LHCN-M2 (cell line): ENCODE measurements at places on chromosomes 6 and 20.

- DNase-seq: no peak
Measured at GRCh38 chr20:5180933-5181332, 54.1 kb downstream of the CDS2 start.

- DNase-seq: no peak
Measured at GRCh38 chr6:45877970-45878590, 137.6 kb downstream of the CLIC5 start.

DNA sequence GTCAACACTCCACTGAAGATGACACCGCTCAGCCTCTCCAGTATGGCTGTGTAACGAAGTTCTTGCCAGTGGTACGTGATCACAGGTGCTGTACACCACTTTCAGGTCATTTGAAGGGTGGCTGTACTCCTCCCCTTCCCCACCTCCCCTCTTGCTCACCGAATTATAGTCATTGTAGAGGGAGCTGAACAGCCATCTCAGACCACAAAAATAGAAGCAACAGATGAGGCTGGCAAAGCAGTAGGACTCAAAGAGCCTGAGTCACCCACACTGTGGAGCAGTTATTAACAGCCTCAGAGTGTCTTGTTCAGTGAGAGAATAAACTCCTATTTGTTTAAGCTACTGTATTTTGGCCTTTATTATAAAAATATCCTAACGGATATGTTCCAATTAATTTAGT lies 192.5 kb upstream of the MCHR2 start:
- DNase-seq: peak; percentile 80

DNA sequence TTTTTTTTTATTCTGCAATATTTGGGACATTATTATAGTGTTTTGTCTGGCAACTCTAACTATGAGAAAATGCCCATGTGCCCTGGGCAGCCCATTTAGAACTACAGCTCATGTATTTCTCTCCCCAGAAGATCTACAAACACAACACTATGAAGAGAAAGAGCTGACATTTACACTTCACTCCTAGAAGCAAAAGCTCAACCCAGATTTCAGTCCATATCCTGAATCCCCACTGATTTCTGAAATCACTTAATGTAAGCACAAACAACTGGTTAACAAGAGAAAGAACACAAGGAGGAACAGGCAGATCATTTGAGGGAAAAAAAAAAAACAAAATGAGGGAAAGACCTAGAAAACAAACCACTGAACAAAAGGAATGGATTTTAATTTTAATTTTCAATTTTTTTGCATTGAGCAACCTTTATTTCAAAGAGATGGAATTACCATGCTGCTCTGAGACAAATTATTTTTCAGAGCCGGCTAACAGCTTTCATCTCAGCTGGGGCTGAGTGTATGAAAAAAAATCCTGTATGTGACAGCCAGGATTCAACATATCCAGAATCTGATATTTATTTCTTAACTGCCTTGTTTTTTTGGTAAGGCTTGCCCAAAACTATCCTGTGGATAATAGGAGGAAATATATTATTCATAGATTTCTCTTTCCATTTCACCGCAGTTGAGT lies 32.5 kb downstream of the KIAA0319 start:
- no peak for DNase-seq
